ENCODE measurements at places on chromosomes 5 and 9. TPM values are rescaled to one million over a fixed set of nuclear protein-coding genes. Genes with fewer than 3 reads are reported as not detected.

NRG2 gene
- 1.1 TPM for total RNA-seq

NTNG2 gene
- not detected for total RNA-seq

PDE6A gene
- total RNA-seq = 0.05 TPM

SPATA31A5 gene
- not detected for total RNA-seq

All from mammary microvascular endothelial cell (primary cell).